ENCODE measurements at places on chromosomes 12 and 14.

GRCh38 chr12:6699259-6699988 lies 1.2 kb downstream of the PIANP start:
- DNase-seq = no peak

GRCh38 chr12:114984634-114985061 lies 300.7 kb upstream of the TBX3 start:
- DNase-seq = no peak

- DNase-seq = peak; percentile 18
Observed at GRCh38 chr14:23183479-23183878, at the start of gene SLC7A8. TSS of gene SLC7A8 (minus strand) at chr14:23183660. CDS start at chr14:23182914, 746 bp downstream.

DNA sequence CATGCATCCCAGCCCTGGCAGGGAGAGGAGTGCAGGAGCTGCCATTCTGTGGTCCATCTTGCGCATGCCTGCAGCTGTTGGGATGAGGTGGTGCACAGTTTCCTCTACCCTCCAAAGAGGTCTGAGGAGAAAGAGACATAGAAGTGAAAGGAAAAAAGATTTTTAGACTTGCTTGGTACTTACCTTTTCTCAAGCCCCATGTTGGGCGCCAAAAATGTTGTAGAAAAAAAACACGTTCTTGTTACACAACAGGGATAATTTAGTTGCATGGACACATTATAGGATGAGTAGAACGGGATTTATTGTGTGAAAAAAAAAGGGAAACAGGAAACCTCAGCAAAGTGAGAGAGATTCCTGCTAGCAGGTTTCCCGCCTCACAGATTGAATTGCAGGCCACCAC lies 244.4 kb upstream of the GARIN2 start:
- DNase-seq = peak; percentile 12

- DNase-seq = no peak
Observed at GRCh38 chr12:51896236-51896635, 8.3 kb downstream of the ANKRD33 start.

- no peak for DNase-seq
Observed at GRCh38 chr12:129961091-129961490, 57.3 kb upstream of the TMEM132D start.

- DNase-seq = no peak
Observed at GRCh38 chr12:5459051-5459782, 27.3 kb downstream of the NTF3 start.

- no peak for DNase-seq
Observed at GRCh38 chr14:100471441-100472093, 115.7 kb downstream of the BEGAIN start.

DNA sequence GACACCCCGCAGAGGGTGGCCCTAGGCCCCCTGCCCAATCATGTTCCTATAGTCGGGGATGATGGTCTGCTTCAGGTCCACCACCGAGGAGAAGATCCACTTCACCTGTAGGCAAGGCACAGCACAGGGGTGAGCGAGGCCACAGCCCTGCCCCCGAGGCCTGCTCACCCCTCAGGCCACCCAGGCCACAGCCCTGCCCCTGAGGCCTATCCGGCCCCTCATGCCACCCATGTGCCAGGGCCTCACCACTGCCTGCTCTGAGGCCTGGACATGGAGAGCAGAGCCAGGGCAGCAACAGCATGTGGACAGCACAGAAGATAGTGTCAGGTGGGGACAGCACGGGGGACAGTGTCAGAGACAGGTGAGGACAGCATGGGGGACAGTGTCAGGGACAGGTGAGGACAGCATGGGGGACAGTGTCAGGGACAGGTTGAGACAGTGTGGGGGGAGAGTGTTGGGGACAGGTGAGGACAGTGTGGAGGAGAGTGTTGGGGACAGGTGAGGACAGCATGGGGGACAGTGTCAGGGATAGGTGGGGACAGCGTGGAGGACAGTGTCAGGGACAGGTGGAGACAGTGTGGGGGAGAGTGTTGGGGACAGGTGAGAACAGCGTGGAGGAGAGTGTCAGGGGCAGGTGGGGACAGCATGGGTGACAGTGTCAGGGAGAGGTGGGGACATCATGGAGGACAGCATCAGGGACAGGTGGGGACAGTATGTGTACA lies 239.7 kb downstream of the TMEM121 start:
- DNase-seq = no peak

Measured in memory B cell (primary cell).